ENCODE measurements at places on chromosomes 4 and X. TPM values are rescaled to one million over a fixed set of nuclear protein-coding genes. Genes with fewer than 3 reads are reported as not detected.

Gene GLRA2
- total RNA-seq = 1.3 TPM

- no peak overlapping the region for H3K4me3 ChIP-seq
- DNase-seq = no peak
Measured at GRCh38 chrX:131745942-131746489, 202.1 kb downstream of the OR13H1 start.

DNA sequence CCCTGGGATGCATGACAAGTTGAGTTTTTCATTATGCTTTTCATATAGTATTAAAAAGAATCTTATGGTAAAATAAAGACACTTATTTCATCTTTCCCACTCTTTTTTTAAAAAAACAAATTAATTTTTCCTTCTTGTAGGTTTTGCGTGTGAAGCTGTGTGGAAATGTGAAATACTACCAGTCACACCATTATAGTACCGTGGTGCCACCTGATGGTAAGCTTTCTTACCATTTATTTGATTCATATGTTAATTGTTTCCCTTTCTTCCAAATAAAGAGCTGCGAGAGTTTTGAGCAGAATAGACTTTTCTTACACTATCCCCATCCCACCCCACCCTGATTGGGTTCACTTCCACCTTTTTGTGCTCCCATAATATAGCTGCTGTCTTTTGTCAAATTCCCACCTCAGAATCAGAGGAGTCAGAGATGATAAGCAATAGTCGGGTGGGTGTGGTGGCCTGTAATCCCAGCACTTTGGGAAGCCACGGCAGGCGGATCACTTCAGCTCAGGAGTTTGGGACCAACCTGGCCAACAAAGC, 44.3 kb downstream of the CASP6 start:
- H3K4me3 ChIP-seq = no peak overlapping the region
- H3K4me1 ChIP-seq = peaks cover 5% of the 10 kb centered on the region
- H3K36me3 ChIP-seq = peaks cover 3% of the 10 kb centered on the region
- no peak for DNase-seq

Gene CFAP99
- not detected for total RNA-seq

DNA sequence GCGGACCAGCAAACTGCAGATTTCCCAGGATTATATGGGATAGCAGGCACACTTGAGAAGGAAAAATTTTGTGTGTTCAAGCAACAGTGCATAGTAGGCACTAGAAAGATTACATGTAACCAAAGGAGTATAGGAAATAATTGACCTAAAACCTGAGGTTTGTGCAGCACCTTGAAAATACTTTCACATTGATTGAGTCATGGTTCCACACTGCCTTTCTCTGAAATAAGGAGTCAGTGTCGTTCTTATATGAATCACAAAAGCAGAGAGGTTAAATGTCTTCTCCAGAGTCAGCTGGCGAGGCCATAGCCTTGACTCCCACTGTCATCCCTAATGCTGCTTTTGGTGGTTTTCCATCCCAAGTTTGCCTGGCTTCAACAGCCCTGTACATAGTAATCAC, 138.9 kb downstream of the SOWAHB start:
- peaks cover 16% of the 10 kb centered on the region for H3K36me3 ChIP-seq
- peaks cover 56% of the 10 kb centered on the region for H3K4me1 ChIP-seq
- DNase-seq = no peak
- H3K27me3 ChIP-seq = no peaks in the 10 kb centered on the region
- H3K4me3 ChIP-seq = no peak overlapping the region

DNA sequence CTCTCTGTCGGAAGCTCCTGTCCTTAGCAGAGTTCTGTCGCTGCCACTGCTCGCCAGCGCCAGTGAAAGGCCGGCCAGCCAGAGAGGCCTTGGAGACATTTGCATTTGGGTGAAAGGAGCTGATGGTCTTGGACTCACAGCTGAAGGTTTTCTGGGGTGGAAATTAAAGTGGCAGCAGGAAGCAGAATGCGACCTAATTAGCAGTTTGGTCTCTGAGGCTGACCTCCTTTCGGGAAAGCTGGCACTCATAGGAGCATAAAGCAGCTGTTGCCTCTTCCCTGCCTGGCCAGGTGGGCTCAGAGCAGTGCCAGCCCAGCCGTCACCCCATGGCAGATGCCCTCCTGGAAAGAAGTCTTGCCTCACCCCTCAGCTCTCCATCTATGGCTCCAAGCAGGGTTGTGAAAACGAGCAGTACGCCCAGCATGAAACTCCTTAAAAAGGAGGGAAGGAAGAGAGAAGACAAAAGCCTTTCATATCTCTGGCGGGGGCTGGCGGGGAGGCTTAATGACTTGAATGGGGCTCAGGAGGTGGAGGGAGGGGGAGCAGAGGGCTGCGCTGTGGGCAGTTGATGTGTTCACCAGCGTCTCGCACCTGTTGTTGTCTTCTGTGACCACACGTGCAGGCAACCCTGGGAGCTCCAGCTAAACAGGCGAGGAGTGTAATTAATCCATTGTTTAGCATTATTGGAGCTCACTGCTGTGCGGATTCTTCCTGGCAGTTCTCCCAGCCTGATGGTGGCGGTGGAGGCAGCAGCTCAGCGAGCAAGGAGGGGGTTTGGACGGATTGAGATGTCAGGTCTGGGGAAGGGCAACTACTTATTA, 264.0 kb downstream of the MID1IP1 start:
- no peaks in the 10 kb centered on the region for H3K27me3 ChIP-seq
- DNase-seq = peak; percentile 4
- H3K36me3 ChIP-seq = peaks cover 8% of the 10 kb centered on the region
- peak overlapping the region; percentile 78 for H3K4me3 ChIP-seq
- H3K4me1 ChIP-seq = peaks cover 11% of the 10 kb centered on the region

Gene CENPVL3
- 11.1 TPM for total RNA-seq

DNA sequence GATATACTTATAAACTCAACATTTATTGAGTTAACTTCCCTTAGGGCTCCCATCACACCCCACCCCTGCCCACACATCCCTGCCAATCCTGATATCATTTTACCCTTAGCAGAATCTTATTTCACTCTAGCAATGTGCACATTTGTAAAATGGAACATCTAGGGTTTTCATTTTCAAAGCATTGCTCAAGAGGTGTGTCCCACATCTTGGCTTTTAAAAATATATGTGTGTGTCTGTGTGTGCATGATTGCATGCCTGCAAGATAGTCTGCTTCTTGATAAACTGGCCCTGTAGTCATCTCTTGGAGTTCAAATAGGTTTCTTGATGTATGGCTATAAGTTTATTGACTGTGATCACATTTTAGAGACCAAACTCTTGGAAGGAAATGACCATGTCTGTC, 26.4 kb upstream of the EGF start:
- H3K4me3 ChIP-seq = no peak overlapping the region
- H3K27ac ChIP-seq = no peak overlapping the region
- H3K4me1 ChIP-seq = no peaks in the 10 kb centered on the region
- H3K27me3 ChIP-seq = no peaks in the 10 kb centered on the region
- no peak for DNase-seq

Gene ADH1A
- not detected for total RNA-seq

DNA sequence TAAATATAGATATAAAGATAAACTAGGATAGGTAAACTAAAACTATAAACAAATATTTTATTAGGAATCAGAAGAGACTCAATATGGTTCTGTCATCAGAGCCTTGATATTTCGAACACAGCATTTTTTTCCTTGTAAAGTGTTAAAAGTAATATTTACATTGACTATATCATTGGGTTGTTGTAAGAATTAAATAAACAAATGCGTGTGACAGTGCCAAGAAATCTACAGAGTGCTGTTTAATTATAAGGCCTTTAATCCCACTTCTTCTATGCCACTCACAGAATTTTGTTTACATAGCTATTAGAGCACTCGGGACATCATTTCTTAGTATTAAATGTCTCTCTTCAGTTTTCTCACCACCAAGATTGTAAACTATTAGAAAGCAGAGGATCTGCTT, 807.4 kb downstream of the FSTL5 start:
- DNase-seq = no peak
- no peaks in the 10 kb centered on the region for H3K36me3 ChIP-seq
- H3K27me3 ChIP-seq = no peaks in the 10 kb centered on the region

Gene MAP7D2
- 6.5 TPM for total RNA-seq

DNA sequence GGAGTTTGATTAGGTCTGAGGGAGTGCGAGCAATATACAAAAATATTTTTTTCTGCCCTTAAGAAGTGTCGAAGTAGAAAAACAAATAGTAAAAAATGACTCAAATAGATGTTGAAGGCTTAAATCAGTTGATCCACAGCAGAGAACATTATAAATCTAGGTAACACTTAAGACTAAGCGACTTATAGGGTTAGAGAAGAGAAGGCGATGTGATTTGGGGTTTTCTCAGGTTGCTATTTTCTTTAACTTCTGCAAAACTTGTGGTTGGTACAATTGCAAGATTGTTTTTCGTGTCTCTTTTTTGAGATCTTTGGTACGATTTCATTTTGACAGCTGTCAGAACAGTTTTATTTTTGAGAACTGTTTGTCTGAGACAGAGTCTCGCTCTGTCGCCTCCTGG, 1479.5 kb downstream of the PCDH7 start:
- no peaks in the 10 kb centered on the region for H3K4me1 ChIP-seq
- H3K36me3 ChIP-seq = no peaks in the 10 kb centered on the region
- DNase-seq = no peak
- H3K27ac ChIP-seq = no peak overlapping the region
- H3K4me3 ChIP-seq = no peak overlapping the region

- H3K4me1 ChIP-seq = peaks cover 10% of the 10 kb centered on the region
- DNase-seq = no peak
- H3K27ac ChIP-seq = no peak overlapping the region
Measured at GRCh38 chr4:183469285-183469684, 24.8 kb downstream of the CDKN2AIP start.

Gene STK32B
- 3.4 TPM for total RNA-seq

- peak; percentile 12 for DNase-seq
- no peak overlapping the region for H3K27ac ChIP-seq
- no peaks in the 10 kb centered on the region for H3K4me1 ChIP-seq
- H3K4me3 ChIP-seq = no peak overlapping the region
- no peaks in the 10 kb centered on the region for H3K36me3 ChIP-seq
Measured at GRCh38 chrX:68710870-68711576, 63.6 kb downstream of the STARD8 start.

Gene SPANXD
- not detected for total RNA-seq
